T1000 (cell line): ENCODE measurements at places on chromosomes 4 and X.
A peak's percentile ranks its signal among the peaks of the same experiment; 100 is the strongest.

DNA sequence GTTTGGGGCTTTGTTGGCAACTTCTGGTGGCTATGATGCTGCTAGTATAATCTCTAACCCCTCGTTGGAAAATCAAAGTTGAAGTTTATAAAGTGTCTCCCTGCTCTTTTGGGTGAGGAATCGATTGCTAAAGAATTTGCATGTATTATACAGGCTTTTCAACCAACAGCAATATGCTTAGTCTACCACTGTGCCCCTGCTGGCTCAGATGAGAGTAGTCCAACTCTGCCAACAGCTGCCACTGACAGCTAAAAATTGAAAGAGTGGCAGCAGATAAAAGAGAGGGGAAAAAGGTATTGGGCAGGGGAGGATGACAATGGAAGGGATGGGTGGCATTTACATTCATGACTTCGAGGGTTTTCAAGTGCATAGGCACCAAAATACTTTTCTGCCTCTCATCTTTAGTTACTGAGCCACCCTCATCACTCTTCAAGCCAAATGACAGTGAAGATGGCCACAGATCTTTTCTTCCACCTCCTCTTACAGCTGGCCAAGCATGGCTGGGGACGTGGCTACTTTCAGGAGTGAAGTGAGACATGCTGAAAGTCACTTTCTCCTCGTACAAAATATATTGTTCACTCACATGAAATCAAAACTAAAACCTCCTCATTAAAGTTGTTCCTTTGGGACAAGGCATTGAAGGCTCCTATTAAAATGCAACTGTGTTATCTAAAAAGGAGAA, 2.7 kb upstream of the GRIA3 start:
- no peak for DNase-seq

DNA sequence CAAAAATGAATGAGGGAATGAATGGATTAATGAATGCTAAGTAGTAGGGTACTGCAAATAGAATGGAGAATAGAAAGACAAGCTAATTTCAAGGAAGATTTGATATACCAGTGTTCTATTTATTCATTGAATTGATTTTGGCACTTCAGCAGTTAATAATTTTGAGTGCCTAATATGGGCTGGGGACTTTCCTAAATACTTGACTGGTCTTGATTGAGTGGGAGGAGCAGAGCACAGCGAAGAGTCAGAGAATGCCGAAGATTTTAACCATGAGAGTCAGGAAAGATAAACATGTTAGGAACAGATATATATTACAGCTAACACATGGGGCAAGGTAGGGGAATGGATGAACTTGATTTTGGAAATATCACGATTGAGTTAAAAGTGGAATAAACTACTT, 10.6 kb downstream of the IL15 start:
- no peak for DNase-seq

GRCh38 chr4:8541981-8542715, 38.0 kb upstream of the GPR78 start:
- DNase-seq, result no peak

- no peak for DNase-seq
These were observed 632.0 kb upstream of the TENM3 start for GRCh38 chr4:181611033-181611711.

DNA sequence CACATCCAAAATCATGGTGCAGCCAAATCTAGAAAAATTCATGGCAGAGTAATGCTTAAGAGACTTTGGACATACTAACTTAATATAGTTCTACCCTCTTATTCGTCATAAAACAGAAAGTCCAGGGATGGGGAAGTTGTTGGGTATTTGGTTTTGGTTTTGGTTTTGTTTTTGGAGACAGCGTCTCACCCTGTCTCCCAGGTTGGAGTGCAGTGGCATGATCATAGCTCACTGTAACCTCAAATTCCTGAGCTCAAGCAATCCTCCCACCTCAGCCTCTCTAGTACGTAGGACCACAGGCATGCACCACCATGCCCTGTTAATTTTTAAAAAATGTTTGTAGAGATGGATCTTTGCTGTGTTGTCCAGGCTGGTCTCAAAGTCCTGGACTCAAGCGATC, 271.8 kb upstream of the TENM3 start:
- no peak for DNase-seq

GRCh38 chr4:3835527-3836405, 69.6 kb downstream of the ADRA2C start:
- no peak for DNase-seq

- DNase-seq, result no peak
These were observed 32.7 kb downstream of the ELF2 start for GRCh38 chr4:139144161-139144859.

- no peak for DNase-seq
These were observed 39.2 kb upstream of the HMX1 start for GRCh38 chr4:8910822-8911315.

GRCh38 chrX:100731441-100732281, at the start of gene SYTL4:
SYTL4 (minus strand) TSS chrX:100732121; CDS start chrX:100702037, 30,084 bp downstream.
- peak; percentile 0 for DNase-seq

DNA sequence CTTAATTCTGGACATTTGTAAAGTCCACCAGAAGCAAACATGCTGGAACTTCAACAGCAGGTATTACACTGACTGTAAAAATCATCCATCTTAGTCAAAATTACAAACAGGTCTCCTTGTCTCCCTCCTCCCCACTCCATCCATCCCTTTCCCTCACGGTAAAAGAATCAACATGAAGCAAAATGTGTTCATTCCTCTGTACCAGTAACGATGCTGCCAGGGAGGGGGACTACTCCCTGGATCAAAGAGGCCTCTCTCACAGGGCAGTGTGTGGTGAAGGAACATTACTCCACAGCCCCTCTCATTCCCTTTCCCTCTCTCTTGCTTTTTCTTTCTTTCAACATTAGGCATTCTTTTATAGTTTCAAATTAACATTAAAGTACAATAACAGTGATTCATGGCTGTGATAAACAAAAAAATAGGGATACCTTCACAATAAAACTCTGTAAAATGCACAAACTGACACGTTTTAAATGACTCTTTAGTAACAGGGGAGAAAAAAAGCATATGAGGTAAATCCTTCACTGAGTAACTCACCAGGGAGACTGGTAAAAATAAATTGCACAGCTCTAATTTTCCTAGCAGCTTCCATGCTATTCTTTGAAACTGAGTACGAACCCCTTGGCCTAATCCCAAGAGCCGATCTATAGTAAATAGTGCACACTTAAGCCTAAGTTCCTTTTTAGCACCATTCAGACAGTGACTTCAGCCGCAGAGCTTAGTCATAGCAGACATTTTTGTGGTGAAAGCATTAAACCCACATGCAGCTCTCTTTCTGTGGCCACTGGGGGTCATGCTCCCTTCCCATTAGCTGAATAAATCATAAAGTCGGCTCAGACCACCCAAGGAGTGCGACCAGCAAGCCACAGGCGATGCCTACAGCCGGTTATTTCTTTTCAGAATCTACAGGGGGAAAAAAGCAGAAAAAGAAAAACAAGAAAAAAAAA, 215.6 kb upstream of the GYPA start:
- peak; percentile 47 for DNase-seq

- no peak for DNase-seq
These were observed 62.0 kb downstream of the AWAT2 start for GRCh38 chrX:69987691-69988090.

DNA sequence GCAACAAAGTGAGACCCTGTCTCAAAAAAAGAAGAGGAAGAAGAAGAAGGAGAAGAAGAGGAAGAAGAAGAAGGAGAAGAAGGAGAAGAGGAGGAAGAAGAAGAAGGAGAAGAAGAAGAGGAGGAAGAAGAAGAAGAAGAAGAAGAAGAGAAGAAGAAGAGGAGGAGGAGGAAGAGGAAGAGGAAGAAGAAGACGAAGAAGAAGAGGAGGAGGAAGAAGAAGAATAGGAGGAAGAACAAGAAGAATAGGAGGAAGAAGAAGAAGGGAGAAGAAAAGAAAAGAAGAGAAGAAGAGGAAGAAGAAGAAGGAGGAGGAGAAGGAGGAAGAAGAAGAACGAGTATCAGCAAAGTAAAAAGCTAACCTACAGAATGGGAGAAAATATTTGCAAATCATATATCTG, 33.3 kb upstream of the LONRF3 start:
- DNase-seq, result no peak

- DNase-seq, result no peak
These were observed 12.3 kb upstream of the DDX53 start for GRCh38 chrX:22987452-22987851.

DNA sequence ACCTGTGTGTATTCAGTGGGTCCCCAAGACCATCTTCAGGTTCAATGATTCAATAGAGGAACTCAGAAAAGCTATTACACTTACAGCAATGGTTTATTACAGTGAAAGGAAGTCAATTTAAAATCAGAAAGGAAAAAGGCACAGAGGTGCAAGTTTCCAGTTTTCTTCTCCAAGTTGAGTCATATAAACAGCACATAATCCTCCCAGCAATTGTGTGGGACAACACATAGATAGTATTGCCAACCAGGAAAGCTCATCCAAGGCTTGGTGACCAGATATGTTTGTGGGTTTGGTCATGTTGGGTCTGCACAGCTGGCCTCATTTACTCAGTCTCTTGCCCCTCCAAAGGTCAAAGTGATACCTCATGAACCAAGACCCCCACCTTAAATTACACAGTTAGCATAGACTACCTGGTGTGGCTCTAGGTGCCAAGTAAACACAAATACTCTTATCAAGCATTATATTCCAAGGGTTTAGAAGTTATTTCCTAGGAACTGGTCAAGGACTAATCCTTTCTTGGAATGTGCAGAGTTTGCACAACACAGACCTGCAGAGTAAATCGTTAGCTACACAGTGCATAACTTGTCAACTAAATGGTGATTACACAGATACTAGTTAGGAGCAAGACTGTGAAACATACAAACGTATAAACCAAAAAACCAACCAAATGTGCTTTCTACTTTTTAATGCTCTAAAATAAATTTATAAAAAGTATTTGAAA, 777.3 kb downstream of the PCDH18 start:
- DNase-seq, result no peak

- no peak for DNase-seq
These were observed 389.4 kb downstream of the PABPC4L start for GRCh38 chr4:133812236-133812635.

DNA sequence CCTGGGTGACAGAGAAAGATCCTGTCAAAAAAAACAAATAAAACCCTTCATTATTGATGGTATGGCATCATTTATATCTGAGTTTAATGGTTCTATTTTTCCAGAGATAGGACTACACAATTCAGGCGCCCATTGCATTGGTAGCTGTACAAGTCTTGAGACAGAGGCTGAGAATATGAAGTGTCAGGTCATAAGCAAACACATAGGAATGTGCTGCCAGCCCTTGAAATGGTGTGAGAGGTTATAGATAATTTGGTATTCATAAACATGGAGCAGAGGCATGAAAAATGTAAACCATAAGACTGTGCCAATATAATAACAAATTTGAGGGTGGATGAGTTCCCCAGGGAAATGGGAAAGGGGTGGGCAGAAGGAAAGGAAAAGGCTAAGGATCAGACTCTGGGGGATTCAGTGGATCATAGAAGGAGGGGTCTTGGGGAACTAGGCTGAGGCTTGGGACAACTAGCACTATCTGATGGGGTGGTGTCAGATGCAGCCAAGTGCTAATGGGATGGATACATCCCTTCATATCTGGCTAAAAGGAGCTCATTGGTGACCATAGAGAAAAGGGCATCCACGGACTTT, 50.8 kb downstream of the MAOA start:
- DNase-seq, result no peak

DNA sequence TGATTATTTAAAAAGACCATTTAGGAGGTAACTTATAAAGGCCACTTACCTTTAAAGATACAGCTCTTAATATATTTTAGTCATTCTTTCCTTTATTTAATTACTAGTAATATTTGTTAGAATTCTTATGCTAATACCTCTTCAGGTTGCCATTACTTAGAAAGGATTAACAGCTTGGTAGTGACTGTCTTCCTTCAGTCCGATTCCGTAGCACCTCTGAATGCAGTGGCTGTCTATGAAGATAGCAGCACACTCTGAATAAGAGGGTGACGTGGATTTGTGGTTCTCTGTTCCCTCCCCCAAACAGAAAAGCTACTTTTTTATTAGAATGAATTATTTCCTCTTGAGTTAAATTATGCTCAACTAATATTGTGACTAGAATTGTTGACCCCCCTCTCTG, 92.6 kb upstream of the TENM3 start:
- DNase-seq, result no peak

DNA sequence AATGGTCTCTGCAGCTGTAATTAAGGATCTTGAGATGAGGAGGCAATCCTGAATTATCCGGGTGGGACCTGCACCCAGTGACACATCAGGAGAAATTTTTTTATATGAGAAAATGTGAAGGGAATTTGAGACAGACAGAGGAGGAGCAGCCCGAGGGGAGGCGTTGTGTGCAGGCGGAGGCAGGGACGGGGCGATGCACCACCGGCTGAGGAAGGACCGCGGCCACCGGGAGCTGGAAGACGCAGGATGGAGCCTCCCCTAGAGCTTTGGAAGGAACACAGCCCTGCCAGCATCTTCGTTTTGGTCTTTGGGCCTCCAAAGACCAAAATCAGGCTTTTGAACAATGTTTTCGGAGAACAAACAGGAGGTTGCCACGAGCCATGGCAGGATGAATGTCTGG, 85.0 kb upstream of the ADRA2C start:
- DNase-seq, result no peak

DNA sequence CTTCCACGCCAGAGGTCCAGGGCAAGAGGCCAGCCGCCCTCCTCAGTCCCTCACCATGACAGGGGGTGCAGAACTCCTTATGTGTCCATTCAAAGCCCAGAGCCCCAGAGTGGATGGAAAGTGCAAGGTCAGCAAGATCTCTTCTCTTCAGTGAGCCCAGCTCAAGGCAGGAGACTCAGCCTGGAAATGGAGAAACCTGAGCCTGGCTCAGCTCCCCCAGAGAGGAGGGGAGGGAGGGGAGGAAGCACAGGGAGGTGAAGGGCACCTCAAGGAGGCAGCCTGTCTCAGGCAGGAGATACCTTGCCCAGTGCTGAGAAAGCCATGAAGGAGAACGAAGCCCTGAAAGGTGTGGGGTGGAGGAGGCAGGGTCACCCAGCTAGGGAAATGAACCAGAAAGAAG, 121.8 kb upstream of the PJA1 start:
- no peak for DNase-seq

- no peak for DNase-seq
These were observed 250.8 kb downstream of the SLC39A8 start for GRCh38 chr4:102094481-102094880.

GRCh38 chr4:91099666-91100065, 972.5 kb downstream of the CCSER1 start:
- no peak for DNase-seq

- no peak for DNase-seq
These were observed 20.4 kb downstream of the TENM3 start for GRCh38 chr4:182263562-182263961.

- no peak for DNase-seq
These were observed 877 bp downstream of the GPRASP1 start for GRCh38 chrX:102652031-102652688.

- no peak for DNase-seq
These were observed 198.0 kb upstream of the MAMLD1 start for GRCh38 chrX:150164971-150165600.
